ENCODE measurements at places on chromosomes 5 and 9.

DNA sequence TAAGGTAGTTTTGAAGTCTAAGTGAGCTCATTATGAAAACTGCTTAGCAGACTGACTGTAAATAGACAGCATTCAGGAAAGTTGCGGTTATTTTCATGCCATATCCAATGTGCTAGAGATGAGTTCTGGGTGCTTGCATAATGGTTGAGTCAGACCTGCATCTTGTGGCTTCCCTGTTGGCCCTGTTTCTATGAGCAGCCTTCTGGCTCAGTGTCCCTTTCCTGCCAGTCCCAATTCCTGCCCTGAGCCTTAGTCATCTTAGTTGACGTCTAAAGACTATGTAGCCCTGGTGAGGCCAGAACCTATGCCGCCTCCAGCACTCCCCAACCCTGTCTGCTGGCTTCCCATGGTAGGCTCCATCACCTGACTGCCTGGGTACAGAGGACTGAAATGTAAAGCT lies 76.3 kb upstream of the TNFSF8 start:
- DNase-seq: no peak

DNA sequence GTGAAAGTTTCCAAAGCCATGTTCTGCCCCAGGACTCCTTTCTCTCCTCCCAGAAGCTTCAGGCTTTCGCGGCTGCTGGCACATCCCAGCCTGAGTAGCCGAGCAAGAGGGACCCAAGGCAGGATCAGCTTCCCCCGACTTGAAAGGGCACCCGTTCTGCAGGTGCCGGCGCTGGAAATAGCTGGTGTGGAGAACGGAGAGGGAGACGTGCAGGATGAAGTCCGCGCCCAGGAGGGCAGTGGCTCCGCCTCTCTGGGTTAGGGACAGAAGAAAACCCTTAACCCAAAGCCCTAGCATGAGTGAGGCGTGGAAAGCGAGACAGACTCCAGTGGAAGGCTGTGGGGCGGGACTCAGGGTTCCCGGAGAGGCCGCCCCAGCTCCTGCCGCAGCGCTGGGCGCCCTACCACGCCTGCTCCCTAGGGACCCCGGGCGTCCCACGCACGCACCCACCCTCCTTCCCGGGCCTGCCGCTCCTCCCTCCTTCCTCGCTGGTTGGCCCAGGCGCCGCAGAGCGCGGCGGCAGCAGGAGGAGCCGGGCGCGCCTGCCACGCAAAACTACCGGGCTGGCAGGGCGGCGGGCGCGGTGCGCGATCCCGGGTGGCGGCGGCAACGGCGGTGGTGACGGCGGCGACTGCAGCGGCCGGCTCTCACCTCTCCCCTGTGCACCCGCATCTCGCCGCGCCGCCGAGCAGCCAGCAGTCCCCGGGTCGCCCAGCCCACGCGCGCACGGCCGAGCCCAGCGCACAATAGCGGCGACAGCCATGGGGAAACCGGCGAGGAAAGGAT lies at the start of gene SLC1A1:
Gene SLC1A1, plus strand, starts transcription at position 550 of the 786 bp plus-strand sequence. Its CDS starts 212 bp downstream, at position 762.
- DNase-seq: no peak

DNA sequence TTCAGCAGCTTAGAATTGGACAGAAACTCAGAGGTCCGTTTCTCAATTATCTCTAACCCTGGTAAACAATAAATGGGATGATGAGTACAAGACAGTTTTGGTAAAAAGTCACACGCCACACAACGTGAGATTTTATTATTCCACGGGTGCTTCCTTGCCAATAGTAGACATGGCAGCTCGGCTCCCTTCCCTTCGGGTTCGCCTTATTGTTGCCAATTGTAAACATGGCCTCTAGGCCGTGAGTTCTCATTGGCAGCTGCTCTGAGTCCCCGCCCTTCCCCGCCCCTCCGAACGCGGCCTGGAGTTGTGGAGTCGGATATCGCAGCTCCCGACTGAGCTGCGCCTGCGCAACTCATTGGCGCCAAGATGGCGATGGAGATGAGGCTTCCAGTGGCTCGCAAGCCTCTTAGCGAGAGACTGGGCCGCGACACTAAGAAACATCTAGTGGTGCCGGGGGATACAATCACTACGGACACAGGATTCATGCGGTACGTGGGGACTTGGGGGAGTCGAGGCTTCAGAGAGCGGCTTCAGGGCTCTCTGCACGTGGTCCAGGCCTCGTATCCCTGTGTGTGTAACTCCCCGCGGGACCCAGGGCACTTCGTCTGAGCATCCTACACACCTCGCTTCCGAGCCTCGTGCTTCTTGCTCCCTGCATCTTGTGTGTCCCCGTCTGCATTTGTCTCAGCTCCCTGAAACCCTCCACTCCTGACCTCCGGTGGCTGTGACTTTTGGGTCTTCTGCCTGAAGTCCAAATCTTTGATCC lies at the start of gene EXOSC2:
Gene EXOSC2, plus strand, starts transcription at position 355 of the 766 bp plus-strand sequence. Its CDS starts 12 bp downstream, at position 367.
- DNase-seq: peak; percentile 47

- no peak for DNase-seq
Observed at GRCh38 chr5:115180165-115180709, 10.5 kb upstream of the TRIM36 start.

GRCh38 chr5:120228262-120229031 lies 235.7 kb upstream of the PRR16 start:
- DNase-seq: no peak

DNA sequence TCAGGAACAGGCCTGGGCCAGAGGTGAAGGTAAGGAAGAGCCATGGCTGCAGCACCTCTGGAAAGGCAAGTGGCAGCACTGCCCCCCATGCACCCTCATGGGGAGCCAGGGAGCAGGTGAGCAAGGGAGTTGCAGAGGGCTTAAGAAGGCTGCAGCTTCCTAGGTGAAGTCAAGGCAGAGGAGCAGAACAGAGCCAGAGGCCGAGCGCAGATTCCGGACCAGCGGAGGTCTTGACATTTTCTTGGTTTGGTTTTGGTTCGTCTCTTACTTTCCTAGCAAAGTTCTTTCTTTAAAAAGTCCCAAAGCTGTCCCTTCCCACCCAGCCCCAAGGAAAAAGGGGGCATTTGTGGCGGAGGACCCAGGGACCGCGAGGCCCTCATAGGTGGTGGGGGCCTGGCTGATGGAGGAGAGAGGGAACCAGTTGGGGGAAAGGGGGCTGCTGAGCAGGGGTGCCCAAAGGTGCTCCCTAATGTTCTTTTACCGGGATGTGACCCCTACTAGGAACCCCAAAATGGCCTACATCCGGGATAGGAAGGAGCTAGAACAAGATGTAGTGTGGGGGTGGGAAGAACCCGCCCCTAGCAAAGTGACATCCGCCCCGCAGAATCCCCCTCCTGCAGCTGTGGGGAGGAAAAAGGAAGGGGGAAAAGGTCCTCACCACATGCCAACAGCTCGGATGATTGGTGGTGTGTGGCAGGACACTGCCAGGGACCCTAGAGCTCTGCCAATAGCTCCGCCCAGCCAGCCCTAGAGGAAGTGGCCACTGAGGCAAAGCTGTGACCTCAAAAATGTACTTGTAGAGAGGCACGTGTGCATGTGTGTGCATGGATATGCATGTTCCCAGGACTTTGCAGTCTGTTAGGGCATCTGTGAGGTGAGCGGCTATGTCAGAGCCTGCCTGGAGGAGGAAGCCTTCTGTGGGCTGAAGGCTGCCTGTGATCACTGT lies 914 bp upstream of the CD72 start:
- no peak for DNase-seq

GRCh38 chr5:147245381-147246165 lies 10.7 kb downstream of the STK32A start:
- DNase-seq: no peak

- no peak for DNase-seq
Observed at GRCh38 chr9:125558453-125559092, 148.4 kb downstream of the MAPKAP1 start.

GRCh38 chr5:149213264-149213880 lies 58.3 kb upstream of the AFAP1L1 start:
- DNase-seq: no peak

DNA sequence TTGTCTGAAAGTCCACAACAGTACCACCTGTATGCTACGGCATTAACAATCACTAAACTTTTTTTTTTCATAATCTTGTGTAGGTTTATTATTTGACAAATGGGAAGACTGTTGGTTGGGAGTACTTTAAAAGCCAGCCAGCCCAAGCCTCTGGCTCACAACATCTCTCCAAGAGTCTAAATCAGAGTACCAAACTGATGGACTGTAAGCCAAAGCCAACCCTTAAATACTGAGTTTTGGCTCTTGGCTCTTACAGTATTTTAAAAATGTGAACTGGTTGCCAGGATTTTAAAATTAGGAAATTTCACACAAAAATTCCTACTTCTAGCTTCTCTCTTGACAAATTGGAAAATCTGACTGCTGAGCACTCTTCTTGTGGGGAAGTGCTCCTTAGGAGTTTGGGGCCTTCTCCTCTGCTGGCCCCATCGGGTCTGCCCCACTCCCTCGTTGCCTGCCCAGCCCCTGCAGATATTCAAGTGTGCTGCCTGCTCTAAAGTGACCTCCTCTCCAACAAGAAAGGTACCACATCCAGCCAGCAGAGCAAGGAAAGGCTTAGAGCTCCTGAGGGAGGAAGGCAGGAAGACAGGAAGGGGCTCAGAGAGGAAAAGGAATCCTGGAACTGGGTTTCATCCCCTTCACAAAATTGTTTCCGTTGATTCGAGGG lies 21.8 kb upstream of the TMOD1 start:
- no peak for DNase-seq

GRCh38 chr9:34717996-34718614 lies 8.2 kb upstream of the CCL21 start:
- no peak for DNase-seq

DNA sequence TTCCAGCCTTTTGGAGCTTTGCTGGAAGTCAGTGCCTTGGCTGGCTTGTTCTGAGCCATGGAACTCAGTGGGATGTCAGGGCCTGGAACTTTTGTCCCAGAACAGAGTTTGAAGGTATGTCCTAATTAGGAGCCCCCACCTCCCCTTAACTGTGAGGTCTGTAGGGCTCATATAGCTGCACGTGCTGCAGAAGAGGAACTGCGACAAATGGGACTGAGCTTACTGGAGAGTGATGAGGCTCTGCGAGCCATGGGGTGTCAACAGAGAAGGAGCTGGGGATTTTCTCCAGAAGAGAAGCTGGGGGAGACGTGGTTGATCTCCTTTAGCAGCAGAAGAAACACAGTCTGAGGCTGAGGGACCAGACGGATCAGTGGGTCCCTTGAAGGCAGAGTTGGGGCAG lies 10.9 kb downstream of the TMEM8B start:
- no peak for DNase-seq

- DNase-seq: no peak
Observed at GRCh38 chr5:32443145-32443540, 1.4 kb downstream of the ZFR start.

- no peak for DNase-seq
Observed at GRCh38 chr5:67209141-67209771, 12.7 kb upstream of the CD180 start.

GRCh38 chr5:10337986-10338385 lies 15.5 kb upstream of the MARCHF6 start:
- no peak for DNase-seq

GRCh38 chr5:76325326-76325725 lies 77.8 kb upstream of the IQGAP2 start:
- DNase-seq: no peak

GRCh38 chr9:95876595-95876994 lies 1.1 kb downstream of the ERCC6L2 start:
- DNase-seq: no peak

DNA sequence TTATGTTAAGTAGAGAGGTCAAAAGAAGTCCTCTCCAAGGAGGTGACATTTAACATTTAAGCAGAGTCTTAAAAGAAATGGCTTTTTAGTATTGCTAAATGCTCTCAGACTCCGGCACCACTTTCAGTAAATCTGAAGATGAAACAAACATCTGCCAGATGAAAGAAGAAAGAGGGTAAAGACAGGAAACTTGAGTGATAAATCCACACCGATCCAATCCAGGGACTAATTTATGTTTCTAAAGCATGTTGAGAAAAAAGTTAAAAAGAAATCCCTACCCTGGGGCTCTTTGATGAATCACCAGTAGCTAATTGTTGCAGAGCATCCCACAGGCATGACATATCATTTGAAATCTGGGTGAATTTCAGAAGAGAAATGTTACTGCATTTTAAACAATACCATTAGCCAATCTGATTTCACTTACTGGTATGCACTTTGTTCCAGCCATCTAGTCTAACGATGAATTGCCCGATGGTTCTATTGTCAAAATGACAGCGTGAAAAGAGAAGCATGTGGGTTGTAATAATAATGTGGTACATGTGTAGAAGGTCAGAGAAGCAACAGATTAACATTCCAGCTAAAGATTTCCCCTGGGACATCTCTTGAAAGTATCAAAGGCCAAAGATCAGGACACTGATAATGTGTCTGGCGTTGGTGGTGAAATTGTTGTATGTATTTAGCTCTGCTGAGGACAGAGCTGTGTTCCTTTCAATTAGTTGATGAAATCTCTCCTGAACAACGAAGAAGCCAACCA lies 485.7 kb downstream of the CSNK1G3 start:
- no peak for DNase-seq

- DNase-seq: no peak
Observed at GRCh38 chr5:36334315-36334714, 32.6 kb upstream of the RANBP3L start.

- DNase-seq: no peak
Observed at GRCh38 chr5:91670563-91670962, 287.4 kb upstream of the ARRDC3 start.

- DNase-seq: no peak
Observed at GRCh38 chr9:98726735-98727134, 18.0 kb upstream of the GABBR2 start.

- no peak for DNase-seq
Observed at GRCh38 chr5:126837906-126838539, 61.1 kb downstream of the LMNB1 start.

DNA sequence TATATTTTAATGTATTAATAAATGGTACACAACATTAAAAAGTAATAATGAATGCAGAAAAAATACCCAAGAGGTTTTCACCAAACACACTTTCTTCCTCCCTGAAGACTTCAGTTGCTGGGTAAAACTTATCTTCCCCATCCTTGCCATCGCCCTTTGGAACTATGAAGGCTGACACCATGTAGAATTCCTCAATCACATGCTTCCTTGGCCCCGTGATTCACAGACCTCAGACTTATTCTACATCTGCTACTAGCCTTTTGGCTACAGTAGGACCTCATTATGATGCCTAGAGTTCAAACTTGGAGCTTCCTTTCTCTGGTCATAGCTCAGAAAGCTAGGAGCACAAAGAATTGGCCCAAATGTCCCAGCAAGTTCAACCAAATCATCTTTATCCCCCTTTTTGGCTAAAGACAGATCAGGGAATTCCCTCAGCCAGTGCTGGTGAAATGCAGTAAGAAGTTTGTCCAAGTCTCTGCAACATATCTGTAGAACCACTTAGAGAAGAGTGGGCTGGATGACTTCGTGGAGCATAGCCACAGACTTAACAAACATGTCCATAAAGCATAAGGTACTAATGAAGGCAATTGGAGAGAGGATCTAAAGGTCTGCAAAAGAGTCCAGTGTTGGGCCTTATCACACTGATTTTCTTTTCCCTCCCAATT lies 253.5 kb downstream of the SEC61B start:
- DNase-seq: no peak

DNA sequence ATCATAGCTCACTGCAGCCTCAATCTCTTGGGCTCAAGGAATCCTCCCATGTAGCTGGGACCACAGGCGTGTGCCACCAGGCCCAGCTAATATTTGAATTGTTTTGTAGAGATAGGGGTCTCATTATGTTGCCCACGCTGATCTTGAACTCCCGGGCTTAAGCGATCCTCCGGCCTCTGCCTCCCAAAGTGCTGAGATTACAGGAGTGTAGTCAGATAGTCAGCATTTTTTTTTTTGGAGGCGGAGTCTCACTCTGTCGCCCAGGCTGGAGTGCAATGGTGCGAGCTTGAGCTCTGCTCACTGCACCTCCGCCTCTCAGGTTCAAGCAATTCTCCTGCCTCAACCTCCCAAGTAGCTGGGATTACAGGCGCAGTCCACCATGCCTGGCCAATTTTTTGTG lies 1.6 kb upstream of the SAR1B start:
- no peak for DNase-seq

Measured in cortex of kidney (tissue), 1 donor.